ENCODE measurements at places on chromosomes 1 and 21.

DNA sequence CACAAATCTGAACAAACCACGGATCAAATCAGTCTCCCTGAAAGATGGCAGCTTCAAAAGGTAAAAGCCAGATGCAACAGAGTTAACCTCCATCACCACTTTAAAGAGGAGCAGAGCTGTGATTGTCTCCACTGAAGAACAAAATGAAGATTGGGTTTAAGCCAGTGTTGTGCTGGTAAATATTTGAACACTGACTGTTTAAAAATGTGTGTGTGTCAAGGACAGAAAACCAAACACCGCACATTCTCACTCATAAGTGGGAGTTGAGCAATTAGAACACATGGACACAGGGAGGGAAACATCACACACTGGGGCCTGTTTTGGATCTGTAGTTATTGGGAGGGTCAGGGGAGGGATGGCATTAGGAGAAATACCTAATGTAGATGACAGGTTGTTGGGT lies 83.9 kb downstream of the ST6GALNAC5 start:
- no peak for DNase-seq

- no peak for DNase-seq
These were observed 45.3 kb downstream of the PUM1 start for GRCh38 chr1:31020007-31020790.

GRCh38 chr1:46406881-46407608 lies 12.9 kb downstream of the FAAH start:
- DNase-seq = no peak

DNA sequence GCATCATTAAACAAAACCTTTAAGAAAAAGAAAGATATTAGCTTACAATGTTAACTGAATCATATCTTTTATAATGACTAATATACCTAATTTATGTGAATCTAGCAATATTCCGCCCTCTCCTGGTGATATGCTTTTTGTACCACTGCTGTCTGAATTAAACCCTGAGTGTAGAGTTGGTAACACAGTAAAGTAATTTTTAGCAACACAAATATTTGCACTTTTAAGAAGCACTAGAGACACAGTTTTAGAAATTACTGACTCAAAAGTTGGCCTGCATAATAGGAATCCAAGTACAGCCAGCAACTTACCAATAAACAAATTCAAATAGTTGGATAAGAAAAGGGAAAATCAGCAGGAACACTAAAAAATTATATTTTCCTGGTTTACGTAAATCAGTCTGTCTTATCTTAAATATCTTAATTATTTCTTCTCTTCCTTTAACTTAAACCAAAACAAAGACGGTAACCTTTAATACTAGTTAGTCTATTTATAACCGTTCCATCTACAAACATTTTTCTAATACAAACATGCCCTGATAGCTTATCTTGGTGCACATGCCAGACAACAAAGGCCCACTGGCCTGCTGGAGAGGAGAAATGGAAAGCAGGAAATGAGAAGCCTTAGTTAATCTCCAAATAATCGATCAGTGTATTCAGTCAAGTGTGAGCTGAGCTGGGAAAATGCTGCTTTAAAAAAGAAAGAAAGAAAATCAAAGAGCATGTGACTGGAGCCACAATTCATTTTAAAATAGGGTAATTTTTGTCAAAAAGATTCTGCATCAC lies 246.0 kb downstream of the RERE start:
- no peak for DNase-seq

GRCh38 chr1:95094923-95095322 lies 22.2 kb upstream of the ALG14 start:
- no peak for DNase-seq

DNA sequence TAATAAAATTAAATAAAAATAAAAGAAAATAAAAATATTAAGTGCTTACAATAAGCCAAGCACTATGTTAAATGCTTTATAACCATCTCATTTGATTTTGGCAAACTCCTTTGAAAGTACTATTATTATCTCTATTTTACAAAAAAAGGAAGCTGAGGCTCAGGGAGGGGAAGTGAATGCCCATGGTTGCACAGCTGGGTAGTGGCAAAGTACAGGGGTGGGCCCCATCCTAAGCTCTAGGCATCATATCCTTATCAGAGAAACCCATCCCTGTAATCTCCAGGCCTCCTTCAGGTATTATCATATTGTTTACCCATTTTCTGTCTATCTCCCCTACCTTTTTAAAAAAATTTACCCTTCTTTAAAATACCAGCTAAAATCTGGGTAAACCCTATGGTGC lies 2.3 kb upstream of the MED18 start:
- DNase-seq = no peak

DNA sequence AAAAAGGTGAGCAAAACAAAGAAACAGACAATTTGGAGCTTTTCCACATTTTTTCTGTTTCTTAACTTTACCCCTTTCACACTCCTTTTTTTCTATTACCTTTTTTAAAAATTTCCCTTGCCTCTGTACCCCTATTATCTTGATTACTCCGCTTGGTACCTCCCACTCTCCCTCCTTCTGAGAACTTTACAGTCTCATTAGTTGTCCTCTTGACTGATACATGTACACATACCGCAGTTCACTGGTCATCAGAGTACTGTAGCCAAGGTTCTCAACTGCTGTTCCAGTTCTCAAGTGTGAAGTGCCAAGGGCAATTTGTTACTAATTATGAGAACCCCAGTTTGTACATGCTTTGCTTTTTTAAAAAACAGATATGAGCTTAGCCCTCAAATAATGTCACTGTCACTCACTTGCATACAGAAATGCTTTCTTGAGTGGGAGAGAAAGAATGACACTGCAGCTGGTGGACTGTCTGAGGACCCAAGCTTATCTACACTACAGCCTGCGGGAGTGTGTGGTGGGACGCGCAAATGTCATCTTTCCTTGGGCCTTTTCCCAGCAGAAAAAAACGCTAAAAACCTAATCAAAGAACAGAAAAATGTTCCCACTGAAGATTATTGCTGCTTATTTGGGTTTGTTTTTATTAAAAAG lies 160.8 kb downstream of the DISP1 start:
- DNase-seq = no peak

DNA sequence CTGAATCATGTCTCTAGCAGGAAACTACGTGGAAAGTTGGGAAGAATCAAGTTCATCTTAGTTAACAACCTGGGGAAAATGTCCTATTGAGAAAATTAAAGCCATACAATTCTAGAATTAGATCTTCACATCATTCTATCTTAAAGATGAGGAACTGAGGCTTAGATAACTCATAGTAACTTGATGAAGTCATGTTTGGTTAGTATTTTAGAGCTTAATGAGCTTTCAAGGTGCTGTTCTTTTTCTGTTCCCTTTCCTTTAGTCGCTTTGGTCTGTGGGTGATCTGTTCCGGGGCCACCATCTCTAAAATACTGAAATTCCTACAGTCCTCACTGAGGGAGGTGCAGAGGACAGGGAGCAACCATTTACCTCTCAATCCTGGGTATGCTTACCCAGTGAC lies 4.3 kb upstream of the GLUL start:
- no peak for DNase-seq

GRCh38 chr1:214019499-214019898 lies 31.7 kb downstream of the PROX1 start:
- DNase-seq = no peak

GRCh38 chr1:225481738-225482137 lies 53.9 kb upstream of the LBR start:
- DNase-seq = no peak

DNA sequence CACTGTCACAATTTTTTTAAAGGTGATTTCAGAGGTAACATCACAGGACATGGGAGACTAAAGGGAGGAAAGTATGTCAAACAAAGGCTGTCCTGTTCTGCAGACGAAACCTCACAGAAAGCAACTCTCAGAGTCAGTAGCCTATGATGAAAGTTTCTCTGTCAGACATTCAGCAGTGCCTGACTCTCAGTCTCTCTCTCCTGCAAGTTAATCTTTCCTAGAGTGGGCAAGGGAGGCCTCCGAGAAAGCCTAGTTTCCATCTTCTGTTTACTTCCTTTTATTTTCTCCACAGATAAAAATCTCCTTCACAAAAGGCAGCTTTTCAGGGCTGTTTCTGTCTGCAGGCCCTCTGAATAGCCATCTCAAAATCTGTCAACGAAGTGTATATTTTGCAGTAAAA lies 24.9 kb upstream of the FMO2 start:
- no peak for DNase-seq

DNA sequence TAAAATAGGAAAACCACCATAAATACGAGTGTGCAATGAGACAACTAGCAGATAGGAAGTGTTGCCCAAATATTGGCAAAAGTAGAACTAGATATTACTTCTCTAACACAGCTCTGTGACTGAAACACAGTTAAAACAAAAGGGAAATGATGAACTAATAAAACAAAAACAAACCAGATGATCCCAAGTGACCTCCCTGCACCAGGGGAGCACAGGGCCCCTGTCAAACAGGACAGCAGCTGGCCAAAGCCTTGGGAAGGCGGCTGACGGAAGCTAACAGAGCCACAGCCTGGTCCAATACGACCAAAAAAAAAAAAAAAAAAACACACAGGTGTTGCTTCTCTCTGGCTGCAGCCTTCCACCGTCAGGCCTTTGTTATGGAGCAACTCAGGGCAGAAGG lies 17.8 kb downstream of the ZBTB17 start:
- DNase-seq = no peak

DNA sequence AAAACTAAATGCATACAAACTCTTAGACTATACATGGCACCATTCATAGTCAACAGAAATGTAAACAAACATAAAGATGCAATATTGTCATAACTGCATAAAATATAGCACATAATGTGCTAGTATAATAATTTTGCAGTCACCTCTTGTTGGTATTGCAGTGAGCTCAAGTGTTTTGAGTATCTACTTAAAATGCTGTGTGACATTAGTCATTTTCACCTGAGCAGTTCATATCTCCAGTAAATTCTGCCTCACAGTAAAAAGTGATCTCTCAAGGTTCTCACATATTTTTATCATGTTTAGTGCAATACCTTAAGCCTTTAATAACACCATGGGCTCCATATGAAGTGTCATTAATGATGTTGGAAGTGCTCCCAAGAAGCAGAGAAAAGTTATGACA lies 29.6 kb upstream of the FMO2 start:
- DNase-seq = no peak

DNA sequence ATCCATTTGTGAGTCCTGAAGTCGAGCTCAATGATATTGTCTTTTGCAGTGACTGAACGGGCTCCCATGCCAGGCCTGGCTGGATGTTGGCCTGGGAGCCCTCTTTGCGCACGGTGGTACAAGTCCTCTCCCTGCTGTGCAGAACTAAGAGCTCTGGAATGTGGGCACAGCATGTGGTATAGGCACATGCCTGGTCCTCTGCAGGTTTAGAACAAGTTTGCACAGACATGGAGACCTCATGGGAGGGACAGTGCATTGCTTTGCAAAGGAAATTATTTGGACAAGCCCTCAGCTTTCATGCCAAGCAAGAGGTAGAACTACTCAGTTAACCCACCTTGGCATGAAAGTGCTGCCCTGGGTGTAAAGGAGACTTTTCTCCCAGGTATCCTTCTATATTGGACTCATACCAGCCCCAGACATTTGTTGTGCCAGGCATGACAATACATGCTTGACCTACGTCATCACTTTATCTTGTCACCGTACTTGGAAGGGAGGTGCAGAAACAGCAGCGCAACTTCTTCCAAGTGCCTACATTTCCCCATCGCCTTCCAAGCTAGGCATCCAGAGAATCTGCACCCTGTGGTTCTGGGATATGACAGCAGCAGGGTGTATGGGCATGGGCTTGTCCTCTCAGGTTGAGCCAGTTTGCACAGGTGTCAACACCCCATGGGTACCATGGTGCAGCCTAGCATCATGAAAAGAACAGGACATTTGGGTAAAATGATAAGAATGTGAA lies 37.6 kb upstream of the MRPS6 start:
- DNase-seq = no peak

- DNase-seq = no peak
These were observed 47.1 kb downstream of the PHACTR4 start for GRCh38 chr1:28416509-28417194.

DNA sequence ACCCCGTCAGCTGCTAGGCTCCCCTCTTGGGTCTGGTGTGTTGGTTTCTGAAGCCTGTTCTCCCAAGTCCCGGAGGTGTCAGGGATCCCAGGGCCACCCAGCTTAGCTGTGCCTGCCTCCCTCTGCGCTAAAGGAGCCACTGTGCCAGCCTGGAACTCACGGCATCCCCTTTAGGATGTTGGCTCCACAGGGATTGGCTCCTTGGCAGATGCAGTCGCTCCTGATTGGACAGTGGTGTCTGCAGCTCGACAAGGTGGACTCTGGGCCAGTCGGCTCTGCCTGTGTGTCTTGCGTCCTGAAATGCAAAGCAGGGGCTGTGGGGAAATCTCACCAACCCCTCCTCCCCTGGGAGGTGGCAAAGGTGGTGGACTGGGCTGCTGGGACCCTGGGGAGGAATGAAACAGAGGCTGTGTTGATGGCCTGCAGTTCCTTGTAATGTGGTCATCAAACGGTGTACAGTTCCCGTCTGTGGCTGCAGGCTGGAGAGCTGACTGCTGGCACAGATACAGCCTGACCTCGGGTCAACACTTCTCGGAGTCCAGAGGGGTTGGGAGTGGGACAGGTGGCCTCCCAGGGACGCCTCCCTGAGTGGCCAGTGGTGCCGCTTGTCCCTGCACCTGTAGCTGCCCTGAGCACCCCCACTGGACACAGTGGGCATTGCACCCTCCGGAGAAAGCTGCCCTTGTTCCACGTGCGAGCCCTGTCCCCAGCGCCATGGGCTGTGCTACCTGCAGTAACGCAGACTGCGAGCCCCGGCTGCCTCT lies 11.5 kb upstream of the KCNAB2 start:
- DNase-seq = no peak

- no peak for DNase-seq
These were observed 134.7 kb upstream of the KCNJ15 start for GRCh38 chr21:38121888-38122720.

- DNase-seq = no peak
These were observed 11.3 kb upstream of the PDZK1IP1 start for GRCh38 chr1:47201179-47201578.

DNA sequence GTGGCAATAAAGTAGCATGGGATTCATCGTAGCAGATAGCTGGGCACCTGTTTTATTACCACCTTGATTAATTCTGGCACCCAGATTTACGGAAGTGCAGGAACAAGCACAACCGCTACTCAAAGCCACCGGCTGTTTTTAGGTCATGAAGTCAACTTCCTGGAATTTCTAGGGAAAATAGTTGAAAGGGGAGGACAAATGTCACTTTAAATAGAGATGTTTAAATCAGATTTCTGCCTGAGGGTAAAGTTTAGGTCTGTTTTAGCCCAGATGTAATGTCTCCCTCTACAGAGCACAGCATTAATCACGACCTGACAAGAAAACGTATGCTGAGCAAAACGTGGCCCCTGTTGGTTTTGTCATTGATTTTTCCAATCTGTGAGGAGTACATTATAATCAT lies 8.0 kb downstream of the ADGRL2 start:
- DNase-seq = no peak
